ENCODE measurements at places on chromosomes 16 and 17. TPM values are rescaled to one million over a fixed set of nuclear protein-coding genes. Genes with fewer than 3 reads are reported as not detected.

GRCh38 chr17:68662037-68662432 lies 60.9 kb upstream of the FAM20A start:
- DNase-seq = no peak

Gene ARHGDIG
- 4.3 TPM for total RNA-seq

DNA sequence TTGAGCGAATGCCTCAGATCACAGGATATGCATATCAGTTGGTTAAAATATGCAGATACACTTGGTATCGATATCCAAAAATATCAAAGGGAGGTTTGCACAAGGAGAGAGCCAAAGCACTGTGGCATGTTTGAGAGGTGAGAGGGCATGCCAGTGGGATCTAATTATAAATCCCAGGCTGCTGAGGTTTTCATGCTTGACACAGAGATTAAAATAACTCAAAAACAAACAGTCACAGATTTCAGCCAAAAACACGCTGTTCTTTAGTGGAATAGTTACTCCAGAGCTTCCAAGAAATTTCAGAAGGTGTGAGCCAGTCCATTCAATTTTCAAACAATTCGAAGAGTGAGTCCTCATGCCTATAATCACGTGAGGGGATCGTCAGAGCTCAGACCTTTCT lies 477.9 kb downstream of the SOX9 start:
- DNase-seq = no peak

DNA sequence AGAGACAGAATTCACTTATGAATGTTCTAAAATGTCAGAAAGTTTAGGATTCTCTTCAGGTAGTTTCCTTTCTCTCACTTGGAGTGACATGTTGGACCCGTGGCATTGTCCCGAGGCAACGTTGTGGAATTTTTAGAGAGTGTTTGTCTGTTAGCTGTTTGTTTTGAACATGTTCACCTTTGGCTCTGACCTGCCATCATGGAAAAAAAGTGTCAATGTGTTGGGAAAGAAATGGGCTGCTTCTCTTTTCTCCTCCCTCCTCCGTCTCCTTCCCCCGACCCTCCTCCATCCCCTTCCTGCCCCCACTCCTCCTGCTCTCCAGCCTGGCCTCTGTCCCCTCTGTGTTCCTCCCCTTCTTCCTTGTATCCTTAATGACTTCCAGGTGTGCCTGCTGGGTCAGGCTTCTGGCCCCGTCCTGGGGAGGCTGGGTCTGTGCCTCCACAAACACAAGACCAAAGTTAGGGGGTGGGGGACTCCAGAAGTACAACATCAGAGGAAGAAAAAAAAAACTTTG lies 463.1 kb downstream of the MAF start:
- no peak for DNase-seq

Gene SMIM36
- not detected for total RNA-seq

Gene SLC5A11
- not detected for total RNA-seq

Gene CA10
- not detected for total RNA-seq
